Non-pigmented ciliary epithelial cell (primary cell): ENCODE measurements at places on chromosomes 4 and X.

DNA sequence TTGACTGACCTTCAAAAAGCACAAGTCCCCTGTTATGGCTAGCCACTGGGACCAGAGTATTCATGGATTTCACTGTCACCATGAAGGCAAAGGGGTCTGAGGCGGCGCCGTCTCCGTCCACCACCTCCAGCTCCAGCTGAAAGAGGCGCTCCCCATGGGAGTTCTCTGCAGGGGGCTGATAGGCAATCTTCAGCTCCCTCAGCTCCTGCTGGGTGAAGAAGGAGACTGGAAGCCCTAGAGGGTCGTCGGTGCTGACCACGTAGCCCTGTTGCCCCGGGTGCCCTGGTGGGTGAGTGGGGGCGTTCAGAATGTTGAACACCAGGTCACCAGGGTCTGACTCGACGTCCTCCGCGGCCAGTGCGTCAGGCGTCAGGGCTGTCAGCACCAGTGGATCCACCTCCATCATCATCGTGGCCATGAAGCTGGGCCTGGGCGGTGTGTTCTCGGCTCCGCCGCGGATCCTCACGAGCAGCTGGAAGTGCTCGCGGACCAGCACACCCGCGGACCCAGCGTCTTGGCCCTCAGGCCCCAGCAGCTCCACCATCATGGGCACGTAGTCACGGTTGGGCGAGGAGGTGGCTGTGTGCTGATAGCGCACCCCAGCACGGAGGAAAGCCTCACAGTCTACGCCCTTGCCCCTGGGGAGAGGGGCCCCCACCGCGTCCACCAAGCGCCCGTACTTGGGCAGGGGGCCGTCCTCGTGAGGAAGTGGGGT, 987 bp downstream of the FREM3 start:
- DNase-seq: no peak

GRCh38 chr4:151882072-151882803, 121.4 kb upstream of the GATB start:
- no peak for DNase-seq

GRCh38 chr4:141058591-141059512, 74.4 kb downstream of the RNF150 start:
- peak; percentile 73 for DNase-seq

DNA sequence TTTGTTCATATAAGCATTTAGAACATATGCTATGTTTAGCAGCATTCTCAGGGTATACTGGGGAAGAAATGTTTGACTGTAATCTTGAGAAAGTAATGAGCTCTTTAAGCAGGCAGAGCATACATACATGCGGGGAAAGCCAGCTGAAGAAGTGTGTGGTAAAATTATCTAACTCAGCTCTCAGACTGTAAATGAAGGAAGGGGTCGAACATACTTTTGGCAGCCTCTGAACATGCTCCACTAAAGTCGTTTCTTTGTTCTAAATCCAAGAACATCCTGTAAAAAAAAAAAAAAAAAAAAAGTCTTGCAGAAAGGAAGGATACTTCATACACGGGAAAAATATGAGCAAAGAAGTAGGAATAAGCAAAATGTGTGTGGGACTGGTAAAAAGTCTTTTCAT, 224.8 kb downstream of the GRID2 start:
- no peak for DNase-seq

GRCh38 chrX:151970661-151971060, 3.8 kb downstream of the GABRE start:
- DNase-seq: peak; percentile 61

DNA sequence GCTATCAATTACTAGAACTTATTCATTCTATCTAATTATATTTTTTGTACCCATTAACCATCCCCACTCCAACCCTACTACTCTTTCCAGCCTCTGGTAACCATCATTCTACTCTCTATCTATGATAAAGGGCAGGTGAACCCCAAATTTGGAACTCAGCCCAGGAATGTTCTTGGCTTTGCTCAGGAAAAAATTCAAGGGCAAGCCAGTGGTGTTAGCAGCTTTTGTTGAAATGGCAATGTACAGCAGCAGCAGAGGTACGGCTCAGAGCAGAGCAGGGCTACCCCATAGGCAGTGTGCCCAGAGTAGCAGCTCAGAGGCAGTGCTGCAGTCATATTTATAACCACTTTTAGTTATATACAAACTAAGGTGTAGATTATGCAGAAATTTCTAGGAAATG, 138.2 kb downstream of the RNF150 start:
- DNase-seq: no peak

GRCh38 chrX:39556056-39556455, 541.7 kb downstream of the BCOR start:
- DNase-seq: no peak

GRCh38 chrX:50952406-50952805, 41.9 kb downstream of the BMP15 start:
- DNase-seq: no peak

DNA sequence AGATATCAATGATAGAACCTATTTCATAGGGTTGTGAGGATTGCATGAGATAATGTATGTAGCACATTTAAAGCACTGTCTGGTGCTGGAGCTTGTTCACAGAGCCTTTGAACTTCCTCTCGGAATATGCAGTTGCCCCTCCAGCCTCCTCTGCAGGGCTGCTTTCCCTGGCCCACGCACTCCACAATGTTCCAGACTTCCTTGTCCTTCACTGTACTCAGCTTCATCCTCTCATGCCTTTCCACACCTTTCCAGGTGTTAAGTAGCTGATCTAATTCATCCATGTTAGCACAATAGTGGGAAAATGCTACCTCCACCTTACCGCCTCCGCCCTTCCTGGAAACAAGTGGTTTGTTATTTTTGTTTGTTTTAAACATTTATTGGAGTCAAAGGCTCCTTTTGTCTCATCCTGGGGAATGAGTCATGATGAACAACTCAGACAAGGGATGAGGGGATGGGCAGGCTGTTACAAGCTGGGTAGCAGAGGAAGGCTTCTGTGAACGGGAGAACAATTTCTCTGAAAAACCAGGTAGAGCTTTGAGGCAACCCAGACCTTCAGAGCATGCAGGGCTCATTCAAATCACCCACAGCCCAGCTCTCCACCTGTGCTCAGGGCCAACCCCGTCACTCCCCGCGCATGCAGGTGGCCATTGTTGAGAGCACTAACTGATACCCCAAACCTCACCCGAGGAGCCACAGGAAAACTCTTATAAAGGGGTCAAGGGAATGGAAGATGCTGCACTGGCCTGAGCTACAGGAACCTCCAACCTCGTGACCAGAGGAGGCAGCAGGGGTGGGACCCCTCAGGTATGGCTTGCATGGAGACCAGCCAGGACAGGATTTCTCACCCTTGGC, 84.9 kb upstream of the TBL1X start:
- no peak for DNase-seq

- DNase-seq: no peak
Observed at GRCh38 chrX:107721318-107721717, 54.3 kb downstream of the TSC22D3 start.

GRCh38 chr4:55397126-55397436, 1.3 kb downstream of the TMEM165 start:
- no peak for DNase-seq
